ENCODE measurements at places on chromosomes 2 and 18.

- DNase-seq = no peak
Observed at GRCh38 chr2:199977984-199978415, 22.6 kb downstream of the MAIP1 start.

GRCh38 chr2:40953341-40953740, 501.5 kb upstream of the SLC8A1 start:
- no peak for DNase-seq

- no peak for DNase-seq
Observed at GRCh38 chr2:128408349-128409305, 90.0 kb upstream of the HS6ST1 start.

DNA sequence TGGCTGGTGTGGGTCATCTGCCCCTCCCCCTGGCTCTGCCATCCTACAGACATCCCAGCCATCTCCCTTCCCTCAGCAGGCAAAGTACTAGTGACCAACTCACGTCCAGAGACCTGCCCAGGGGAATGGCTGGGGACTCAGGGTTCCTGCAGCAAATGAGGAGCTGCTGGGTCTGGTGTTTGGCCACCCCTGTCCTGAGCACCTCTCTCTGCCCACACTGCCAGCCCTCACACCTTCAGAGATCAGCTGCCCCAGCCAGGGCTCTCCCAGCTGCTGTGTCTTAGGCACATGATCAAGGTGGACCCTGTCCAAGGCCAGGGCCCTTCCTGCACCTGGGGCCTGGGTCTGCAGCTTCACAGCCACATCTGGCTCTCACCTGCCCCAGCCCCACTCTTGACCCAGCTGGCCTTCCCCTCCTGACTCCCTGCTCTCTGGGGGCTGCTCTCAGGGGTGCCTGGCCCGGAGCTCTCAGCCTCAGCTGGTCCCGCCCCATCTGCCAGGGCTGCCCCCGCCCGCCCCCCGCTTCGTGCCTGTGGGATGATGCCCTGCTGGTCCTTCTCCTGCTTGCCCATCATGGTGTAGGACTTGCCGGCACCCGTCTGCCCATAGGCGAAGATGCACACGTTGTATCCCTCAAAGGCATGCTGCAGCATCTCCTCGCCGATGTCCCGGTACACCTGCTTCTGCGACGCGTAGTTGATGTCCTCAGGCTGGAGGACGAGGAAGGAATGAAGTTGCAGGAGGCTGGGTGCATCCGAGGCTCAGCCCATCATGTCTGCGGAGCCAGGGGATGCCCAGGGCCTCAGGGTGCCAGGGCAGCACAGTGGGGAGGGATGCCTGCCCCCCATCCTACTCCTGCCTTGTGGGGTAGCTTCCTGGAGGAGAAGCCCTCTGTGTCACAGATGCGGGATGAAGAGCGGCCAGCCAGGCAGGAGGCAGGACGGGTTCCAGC, 32.2 kb downstream of the KIF1A start:
- no peak for DNase-seq

DNA sequence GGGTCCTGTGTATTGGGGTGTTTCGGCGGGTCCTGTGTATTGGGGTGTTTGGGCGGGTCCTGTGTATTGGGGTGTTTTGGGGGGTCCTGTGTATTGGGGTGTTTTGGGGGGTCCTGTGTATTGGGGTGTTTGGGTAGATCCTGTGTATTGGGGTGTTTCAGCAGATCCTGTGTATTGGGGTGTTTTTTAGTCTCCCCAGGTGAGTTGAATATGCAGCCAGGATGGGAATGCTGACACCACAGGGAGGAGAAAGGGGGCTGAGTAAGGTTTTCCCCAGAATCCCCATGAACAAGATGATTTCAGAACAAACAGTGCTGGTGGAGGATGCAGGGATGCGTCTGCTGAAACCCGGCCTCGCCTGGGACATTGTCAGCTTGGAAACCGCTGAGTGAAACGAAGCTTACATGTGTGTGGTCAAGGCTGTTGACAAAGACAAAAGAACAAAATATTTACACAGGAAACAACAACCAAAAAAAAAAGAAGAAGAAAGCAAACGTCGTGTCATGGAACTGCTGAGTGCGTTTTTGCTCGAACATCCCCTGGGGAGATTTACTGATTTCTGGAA, 88.5 kb upstream of the ODC1 start:
- DNase-seq = no peak

GRCh38 chr18:35754464-35754863, 172.9 kb downstream of the GALNT1 start:
- DNase-seq = no peak

DNA sequence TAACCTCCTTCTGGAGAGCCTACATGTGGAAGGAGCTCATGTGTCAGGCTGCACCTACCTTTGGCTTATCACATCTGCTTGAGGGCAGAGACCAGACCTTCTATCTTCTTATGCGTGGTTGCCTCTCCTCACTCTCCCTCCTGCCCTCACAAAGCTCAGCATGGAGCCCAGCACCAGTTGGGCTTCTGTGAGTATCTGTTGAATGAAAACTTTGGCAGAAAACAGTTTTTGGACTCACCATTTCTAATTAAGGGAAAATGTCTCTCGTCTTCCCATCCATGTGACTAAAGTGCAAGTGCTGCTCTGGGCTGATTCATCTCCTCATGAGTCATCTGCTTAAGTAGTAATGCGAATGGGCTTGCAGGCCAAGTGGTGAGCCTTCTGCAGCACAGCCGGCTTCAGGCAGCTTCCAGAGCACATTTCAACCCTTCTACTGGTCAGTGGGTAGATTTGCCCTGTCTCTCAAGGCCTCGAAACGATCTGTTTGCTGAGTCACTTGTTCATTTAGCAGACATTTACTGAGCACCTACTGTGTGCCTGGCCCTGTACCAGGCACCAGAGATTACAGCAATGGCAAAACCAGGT, 102.6 kb downstream of the VSNL1 start:
- DNase-seq = no peak

GRCh38 chr18:59877361-59877760, 22.4 kb upstream of the PMAIP1 start:
- no peak for DNase-seq

- no peak for DNase-seq
Observed at GRCh38 chr2:60717691-60718090, 38.4 kb upstream of the PAPOLG start.

DNA sequence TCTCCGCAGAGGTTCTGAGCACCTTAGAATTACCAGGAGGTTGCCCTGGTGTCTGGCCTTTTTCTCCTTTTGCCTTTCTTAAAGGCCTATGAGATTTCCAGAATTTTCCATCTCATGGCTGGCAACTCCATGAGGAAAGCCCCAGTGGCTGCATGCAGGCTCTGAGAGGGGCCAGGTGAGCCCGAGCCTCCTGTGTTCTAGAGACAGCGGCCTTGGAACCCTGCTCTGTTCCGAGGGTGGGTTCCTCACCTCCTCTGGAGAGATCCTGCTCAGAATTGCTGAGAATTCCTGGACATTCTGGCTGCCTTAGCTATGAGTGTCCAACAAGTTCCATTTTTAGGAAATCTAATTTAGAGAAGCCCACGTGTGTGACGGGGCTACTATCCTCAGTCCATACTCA, 35.7 kb upstream of the HPCAL1 start:
- no peak for DNase-seq

GRCh38 chr2:98826856-98827255, 95.9 kb upstream of the MGAT4A start:
- no peak for DNase-seq

GRCh38 chr2:236366397-236366796, 102.2 kb upstream of the ASB18 start:
- DNase-seq = peak; percentile 26

GRCh38 chr2:43832457-43832856, 6.2 kb downstream of the ABCG5 start:
- no peak for DNase-seq

DNA sequence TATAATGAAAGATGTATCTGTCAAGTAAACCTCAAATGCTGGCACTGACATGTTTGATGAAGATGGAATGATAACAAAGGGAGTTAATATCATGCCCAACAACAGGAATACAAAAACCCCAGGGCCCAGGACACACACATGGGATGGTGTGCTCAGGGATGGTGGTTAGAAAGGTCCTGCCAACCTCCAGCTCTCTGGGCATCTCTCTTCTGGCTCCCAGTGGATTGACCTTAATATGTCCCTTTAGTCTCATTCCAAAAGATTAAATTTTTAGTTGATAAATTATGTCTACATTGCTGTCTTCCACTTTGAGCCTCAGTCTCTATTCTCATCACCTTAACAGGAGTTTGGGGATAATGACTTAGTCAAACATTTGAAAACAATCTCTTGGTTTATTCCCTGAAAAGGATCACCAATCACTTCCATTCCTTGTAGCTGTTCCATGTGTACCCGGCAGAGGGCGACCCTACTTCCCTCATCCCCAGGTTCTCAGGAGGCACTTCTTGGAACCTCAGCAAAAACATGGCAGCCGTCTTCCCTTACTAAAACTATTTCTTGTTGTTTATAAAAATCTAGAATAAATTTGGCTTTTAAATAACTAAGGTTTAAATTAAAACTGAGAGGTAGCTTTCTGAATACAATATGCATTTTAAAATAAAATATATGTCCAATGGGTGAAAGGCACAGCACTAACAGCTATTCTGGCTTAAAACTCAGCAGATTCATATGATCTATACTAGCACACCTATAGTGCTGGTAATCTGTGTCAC, 29.6 kb downstream of the MCEE start:
- DNase-seq = peak; percentile 33

Data from activated gamma-delta T cell treated with Interleukin-2 at 50 U/mL for 16 hours (primary cell).